ENCODE measurements at places on chromosomes 16 and 17.

- DNase-seq, result no peak
These were observed 1.5 kb downstream of the ZNF688 start for GRCh38 chr16:30569746-30570635.

DNA sequence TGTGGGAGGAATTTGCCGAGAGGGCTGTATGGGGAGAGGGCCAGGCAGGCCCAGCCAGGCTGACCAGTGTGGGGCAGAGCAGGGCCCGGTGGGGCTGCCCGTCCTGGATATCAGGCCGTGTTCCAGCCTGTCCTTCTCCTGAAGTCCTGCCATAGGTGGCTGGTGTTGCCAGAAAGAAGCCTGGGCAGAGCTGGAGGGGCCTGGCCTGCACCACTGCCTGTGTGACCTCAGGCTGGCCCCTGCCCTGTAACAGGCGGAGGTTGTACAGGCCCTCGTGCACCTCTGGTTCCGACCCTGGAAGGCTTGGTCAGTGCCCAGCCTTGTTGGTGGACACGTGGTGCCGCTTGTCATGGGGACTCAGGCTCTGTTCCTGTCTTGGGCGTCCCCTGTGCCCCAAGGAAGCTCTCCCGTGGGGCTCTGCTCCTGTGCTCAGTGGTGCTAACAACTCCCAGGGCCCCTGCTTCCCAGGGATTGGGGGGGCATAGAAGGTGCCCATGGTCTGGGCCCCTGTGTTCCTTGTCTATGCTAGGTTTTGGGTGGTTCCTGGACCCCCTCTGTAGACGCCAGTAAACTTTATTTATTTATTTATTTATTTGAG lies 33.3 kb downstream of the ADCY7 start:
- DNase-seq, result no peak

DNA sequence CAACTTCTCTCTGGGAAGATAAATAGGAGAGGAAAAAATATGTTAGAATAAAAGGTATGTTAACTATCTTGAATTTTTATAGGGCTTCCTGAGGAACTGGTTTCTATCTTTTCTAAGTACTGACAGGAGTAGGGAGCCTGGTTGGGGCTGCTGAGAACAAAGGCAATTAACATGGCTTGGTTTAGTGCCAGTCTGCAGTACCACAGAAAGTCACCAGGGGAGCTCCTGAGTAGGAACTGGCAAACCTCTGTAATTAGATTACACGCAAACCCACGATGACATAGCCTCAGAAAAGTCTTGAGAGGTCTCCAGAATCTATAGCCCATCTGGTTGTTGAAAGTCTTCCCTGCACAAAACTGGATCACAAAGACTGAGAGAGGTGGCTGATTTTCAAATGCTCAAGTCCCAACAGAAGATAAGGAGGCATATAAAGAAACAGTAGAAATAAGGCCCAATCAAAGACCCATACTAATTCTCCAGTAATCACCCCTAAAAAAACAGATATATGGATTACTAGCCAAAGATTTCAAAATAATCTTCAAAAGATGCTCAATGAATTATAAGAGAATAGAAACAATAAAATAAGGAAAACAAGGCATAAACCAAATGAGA lies 11.7 kb upstream of the CNTNAP4 start:
- DNase-seq, result peak; percentile 26

GRCh38 chr16:1985466-1986150 lies 1.6 kb downstream of the GFER start:
- no peak for DNase-seq

GRCh38 chr16:68233835-68234187 lies 2.1 kb downstream of the ESRP2 start:
- no peak for DNase-seq

- no peak for DNase-seq
These were observed 50.7 kb downstream of the ADCY7 start for GRCh38 chr16:50316848-50317630.

DNA sequence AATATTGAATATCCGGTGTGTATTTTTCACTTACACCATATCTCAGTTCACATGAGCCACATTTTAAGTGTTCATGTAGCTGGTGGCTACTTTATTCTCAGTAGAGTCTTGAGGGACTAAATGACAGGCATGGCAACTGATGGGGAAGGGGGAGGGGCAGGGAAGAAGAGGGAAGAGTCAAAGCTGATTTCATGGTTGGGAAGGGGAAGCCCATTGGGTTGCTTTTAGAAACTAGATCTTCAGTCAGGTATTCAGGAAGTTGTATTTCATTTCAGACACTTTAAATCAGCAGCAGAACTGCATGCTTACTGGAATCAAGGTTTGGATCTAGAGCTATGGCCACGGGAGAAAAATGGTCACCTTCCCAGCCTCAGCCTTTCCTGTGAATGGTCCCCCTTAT lies 2.9 kb upstream of the WIPI1 start:
- DNase-seq, result no peak

GRCh38 chr17:35052241-35052610 lies 11.3 kb downstream of the RFFL start:
- DNase-seq, result no peak

DNA sequence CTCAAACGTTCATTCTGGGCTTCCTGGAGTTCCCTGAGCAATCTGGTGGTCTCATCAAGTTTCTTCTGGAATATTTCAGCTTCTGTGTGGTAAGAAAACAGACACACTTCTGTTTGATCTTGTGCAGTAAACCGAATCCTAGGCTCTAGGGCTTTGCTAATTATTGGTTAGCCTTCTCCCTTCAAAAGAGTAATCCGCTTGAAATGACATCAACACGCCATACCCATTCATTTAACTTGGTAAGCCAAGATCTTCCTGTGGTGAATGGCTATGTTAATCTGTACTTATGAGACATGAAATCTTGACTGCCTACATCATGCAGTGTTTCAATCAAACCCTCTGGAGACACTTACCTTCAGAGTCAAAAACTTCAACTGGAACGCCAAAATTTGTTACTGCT lies 48.5 kb downstream of the BRD7 start:
- DNase-seq, result no peak

DNA sequence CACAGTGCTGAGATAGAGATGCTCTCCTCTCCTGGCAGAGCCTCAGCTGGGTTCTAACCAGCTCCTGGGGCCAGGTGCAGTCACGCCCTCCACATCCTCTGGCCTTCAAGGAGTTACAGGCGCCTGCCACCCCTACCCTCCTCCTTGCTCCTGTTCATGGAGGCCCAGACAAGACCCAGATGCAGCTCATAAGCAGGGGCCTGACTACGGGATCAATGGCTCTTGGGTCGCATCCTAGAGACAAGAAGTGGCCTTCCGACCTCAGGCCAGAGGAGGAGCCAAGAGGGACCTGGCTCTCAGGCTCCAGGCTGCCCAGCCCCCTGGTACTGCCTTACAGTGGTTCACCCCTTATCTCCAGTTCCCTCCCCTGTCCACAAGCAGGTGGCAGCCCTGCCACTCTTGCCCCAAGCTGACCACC lies 23.0 kb downstream of the ARHGAP27 start:
- no peak for DNase-seq

DNA sequence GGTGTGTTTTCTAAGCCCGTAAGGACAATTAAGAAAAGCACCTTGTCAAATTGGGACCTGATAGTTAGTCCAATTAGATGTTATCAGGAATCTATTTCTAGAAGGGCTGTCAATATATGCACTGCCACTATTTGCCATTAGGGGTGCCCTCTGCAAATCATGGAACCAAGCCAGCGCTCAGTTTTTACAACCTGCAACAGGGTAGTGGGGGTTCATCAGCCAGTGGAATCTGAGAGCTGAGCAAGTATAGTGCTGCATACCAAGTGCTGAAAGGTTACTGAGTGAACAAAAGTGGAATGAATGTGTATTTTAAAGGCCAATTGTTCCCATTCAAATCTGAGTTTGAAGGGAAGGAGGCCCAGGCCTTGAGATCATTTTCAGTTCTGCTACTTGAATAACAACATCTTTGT lies 10.4 kb downstream of the PRR11 start:
- DNase-seq, result peak; percentile 26

DNA sequence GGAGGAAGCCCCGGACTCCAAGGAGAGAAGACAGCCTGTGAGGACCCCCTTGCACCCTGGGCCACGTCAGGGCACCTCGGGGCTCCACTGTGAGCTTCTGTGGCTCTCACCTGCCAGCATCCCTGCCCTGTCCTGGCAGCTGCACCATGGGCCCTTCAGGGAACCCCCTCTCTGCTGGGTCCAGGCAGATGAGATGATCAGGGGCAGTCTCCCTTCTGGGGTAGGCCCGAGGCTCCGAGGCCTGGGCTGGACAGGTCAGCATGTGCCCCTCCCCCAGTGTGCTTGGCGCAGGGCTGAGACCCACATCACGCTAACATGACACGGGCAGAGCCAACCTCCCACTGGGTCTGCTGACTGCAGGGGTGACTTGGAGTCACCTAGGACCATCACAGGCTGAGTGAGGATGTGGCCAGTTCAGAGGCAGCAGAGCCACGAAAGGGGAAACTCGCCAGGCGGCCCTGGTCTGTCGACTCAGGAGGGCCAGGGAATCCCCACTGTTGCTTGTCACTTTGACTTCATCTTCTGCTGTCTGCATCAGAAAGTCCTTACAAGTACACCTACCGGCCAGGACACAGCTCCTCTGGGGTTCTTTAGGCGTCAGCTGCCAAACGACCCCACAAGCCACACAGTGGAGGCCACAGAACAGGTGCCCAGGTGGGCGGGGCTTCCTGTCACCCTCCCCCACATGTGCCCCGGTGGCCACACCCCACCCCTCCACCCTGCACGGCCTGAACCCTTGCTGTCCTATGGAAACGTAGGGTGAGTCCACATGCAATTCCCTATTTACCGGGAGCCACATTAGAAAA lies 2.2 kb downstream of the GALNS start:
- peak; percentile 34 for DNase-seq

GRCh38 chr17:8320990-8321389 lies 10.9 kb downstream of the ARHGEF15 start:
- DNase-seq, result no peak

GRCh38 chr17:72053449-72053848 lies 67.4 kb upstream of the SOX9 start:
- no peak for DNase-seq

- peak; percentile 26 for DNase-seq
These were observed 229.2 kb downstream of the STX8 start for GRCh38 chr17:9346296-9346926.

- no peak for DNase-seq
These were observed 78.9 kb downstream of the CMIP start for GRCh38 chr16:81523387-81524115.

GRCh38 chr17:77842528-77843147 lies 115.9 kb upstream of the TNRC6C start:
- DNase-seq, result peak; percentile 44

DNA sequence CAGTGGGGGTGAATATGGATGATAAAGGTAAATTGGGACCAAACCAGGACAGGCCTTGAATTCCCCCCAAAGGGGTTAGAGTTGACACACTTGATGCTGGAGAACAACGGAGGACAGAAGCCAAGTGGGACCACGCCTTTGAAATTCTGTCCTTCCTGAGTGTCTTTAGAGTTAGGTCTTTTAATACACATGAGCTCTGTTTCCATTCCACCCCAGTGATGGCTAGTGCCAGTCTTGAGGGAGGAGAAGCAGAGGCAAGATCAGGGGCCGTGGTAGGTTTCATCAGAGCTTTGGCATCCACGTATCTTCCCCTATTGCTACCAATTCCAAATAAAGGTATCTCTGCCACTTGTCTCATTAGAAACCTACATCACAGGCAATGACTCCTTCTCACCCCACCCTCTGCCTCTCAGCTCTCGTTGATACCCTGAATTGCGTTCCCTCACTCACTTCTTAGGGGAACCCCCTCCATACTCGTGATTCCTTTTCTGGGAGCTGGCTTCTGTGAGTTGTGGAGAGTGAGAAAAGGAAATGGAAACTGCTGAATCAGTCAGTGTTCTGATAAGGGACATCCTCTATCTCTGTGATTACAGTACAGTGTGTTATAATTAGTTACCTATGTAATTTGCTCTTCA lies 2.4 kb upstream of the CCL3L1 start:
- peak; percentile 53 for DNase-seq

DNA sequence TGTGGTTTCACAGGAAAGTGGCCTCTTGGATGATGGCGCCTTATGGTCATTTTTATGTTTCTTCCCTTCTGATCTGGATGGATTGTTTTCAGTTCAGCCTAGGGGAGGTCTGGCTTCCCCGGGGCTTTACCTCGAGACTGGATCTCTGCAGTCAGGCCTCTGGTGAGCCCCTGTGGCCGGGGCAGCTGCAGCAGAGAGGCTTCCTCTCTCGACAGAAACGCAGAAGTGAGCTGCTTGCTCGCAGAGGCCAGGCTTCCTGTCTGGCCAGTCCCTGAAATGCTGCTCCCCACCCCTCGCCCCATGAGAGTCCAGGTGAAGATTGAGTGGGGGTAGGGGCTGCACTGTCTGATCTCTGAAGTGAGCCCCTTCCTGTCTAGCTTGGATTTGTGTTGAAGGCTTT lies 44.0 kb downstream of the PLCG2 start:
- no peak for DNase-seq

DNA sequence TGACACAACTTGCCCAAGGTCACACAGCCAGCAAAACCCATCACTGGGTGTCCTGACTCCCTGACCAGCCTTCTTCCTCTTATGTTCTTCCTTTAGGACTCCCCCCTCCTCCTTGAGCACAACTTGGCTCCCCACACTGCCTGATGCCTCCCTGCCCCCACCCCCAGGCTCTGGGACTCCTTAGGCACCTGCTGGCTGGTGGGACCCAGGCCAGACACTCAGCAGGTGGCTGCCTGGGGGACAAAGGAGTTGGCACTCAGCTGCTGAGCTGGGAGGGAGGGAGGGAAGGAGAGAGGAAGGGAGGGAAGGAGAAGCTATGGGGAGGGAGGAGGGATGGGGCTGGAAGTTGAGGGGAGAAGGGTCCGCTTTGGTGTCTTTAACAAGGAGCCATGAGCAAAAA lies 8.0 kb downstream of the SEZ6 start:
- no peak for DNase-seq

DNA sequence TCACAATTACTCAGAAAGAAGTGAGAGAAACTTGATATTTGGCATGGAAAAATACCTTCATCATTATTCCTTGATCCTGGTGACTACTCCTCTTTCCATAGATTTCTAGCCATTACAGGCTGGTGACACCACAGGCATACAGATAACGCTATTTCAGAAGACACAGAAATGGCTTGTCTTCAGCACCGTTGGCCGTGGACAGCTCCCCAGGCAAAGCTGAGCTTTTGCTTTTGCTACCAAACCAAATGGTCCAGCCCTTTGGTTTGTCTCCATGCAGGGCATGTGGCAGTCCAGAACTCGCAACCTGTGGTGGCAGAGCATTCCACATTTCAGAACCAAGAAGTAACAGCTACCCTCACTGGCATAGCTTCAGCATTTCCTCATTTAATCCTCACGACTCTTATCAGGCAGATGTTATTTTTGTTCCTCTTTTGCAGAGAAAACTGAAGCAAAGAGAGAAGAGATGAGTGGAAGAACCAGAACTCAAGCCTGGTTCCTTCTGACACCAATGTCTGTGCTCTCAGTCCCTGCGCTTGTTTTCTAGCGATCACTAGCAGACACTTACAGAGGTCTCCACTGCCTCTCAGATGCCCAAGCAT lies 55.5 kb downstream of the HS3ST4 start:
- DNase-seq, result peak; percentile 7

- DNase-seq, result peak; percentile 13
These were observed 41.1 kb downstream of the AHSP start for GRCh38 chr16:31568577-31569359.

DNA sequence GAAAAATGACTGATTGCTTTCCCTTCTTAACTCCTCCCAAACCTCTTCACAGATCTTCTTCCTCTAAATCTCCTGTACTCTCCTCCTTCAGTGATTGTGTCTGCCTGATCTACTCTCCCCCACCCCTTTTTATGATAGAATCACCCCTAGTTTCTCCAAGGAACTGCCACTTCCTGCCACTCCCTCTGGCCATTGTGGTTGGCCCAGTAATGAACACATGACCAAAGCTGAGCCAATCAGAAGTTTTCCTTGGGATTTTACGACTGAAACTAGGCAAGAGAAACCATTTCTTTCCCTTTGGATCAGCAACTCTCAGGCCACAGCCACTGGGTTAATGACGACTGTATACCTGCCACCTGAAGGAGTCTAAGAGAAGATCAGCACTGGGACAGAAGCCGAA lies 15.9 kb downstream of the IRX3 start:
- no peak for DNase-seq
